ENCODE measurements at places on chromosomes 4 and X.

DNA sequence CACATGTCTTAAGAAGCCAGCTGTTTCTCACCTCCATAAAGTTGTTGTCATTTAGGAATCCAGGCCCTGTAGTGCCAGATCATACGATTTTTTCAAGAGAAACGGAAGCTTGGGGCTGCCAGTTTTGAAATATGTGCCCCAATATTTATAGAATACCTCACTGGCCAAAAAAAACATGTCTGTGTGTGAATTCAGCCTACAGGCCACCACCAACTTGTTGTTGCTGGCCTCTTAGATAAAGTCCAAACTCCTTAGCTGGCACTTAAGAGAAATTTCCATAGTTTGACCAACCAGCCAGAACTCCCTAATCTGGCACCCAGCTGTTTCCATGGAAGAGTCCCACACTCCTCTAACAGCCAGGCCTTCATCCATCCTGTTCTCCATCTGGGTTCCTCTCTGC is 74.1 kb downstream of the WDR19 start:
- no peak for DNase-seq

GRCh38 chrX:41033299-41033698 is 51.9 kb upstream of the USP9X start:
- DNase-seq: no peak

DNA sequence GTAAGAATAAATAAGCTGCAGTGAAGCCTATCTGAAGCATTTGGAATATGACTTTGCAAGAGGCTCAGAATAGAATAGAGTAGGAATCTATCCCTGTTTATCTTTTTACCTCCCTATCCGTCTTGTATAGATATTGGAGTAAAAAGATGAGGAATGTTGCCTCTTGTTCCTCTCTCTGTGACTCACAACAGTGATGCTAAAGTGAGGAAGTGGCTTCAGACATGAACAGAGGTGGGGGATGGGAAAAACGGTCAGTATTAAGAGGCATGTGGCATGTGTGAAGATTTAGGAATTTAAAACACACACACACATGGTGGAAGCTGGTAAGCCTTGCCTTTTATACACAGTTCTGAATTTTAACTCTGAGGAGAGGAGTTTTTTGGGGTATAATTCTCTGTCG is 3.8 kb upstream of the DCAF4L1 start:
- DNase-seq: no peak

- DNase-seq: no peak
Measured at GRCh38 chr4:116243431-116243830, 841.9 kb downstream of the TRAM1L1 start.

GRCh38 chr4:48247142-48247877 is 22.3 kb downstream of the TEC start:
- no peak for DNase-seq

GRCh38 chr4:1330761-1331590 is 16.0 kb upstream of the UVSSA start:
- no peak for DNase-seq

DNA sequence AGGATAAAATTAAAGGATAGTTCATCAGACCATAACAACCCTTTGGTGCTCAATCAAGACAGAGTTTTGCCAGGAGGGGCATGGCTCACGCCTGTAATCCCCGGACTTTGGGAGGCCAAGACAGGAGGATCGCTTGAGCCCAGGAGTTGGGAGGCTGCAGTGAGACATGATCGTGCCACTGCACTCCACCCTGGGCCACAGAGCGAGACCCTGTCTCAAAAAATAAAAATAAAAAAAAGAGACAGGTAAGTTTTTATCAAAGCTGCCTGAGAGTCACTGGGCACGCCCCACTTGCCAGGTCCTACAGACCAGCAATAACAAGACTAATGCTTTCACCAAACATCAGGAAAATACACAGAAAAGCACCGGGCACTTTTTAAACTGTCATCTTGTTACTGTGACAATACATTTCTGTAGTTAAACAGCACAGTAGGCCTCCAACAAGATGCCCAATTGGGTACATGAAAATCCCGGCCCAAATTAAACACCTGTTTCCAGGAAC is 765 bp downstream of the CFAP97 start:
- no peak for DNase-seq

DNA sequence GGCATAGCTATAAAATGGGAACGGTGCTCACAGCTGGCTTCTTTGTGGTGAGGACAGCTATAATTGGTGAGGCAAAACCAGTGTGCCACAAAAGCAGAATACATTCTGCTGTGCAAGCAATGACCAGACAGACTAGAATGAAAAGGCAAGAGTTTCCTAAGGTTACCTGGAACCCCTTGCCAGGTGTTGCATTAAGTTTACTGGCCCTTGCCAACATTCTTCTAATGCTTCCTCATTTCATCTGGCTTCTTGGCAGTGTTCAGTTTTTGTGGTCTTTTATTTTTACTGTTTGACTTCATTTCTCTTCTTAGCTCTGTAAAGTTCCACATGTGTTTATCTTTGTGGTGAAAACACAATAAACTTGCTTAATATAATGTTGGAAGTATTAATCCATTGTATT is 131.4 kb downstream of the PTTG2 start:
- DNase-seq: no peak

GRCh38 chr4:145840162-145840768 is 98.4 kb downstream of the ZNF827 start:
- DNase-seq: no peak

DNA sequence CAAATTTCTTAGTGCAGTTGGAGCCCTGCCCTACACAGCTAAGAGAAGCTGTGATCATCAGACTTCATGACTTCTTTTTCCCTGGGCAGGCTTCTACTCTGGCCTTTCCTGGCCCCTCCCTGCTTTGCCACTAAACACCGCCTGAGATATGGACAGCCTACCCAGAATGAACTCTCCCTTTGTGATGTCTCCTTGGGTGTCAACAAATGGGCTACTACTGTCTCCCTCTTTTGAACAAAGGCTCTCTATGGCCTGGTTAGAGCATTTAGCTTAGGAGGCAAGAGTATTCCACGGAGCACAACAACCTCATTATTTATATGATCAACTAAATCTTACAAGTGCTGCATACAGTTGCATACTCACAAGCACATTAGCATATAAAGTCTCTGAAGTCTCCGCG is 127.6 kb upstream of the HCCS start:
- DNase-seq: peak; percentile 0
